ENCODE measurements at places on chromosomes 13 and 19.

DNA sequence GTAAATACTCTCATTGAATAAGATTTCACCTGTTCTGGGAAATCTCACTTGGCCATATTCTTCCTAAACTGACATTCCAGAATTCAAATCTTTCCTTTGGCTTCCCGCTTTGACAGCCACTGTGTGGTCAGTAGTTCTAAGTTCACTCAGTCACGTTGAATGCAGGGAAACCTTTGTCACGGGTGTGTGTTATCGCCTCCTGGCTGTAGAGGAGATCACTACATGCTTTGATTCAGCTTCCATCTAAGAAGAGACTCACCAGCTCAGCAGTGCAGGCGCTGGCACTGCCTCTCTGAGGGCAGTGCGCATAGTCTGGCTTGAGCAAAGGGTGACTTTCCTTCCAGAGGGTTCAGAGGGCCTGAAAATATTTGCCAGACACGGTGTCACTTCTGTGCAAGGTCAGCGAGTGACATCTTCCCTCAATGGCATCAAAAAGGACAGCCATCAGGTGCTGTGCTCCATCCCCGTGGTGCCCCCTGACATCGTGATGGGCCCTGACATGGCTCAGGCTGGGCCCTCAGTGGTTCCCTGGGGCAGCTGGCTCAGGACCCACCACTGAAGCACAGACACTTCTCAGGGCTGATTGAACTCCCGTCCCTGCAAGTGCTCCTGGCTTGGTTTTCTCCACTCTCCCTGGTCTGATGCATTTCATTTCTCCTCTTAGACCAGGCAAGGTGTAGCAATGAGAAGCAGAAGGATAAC, 635.4 kb upstream of the ARGLU1 start:
- no peak for DNase-seq

GRCh38 chr19:29467824-29468401, 57.9 kb upstream of the VSTM2B start:
- no peak for DNase-seq

GRCh38 chr13:59119475-59119874, 1044.3 kb downstream of the DIAPH3 start:
- DNase-seq, result no peak

GRCh38 chr13:57815600-57815999, 184.1 kb downstream of the PCDH17 start:
- DNase-seq, result no peak

DNA sequence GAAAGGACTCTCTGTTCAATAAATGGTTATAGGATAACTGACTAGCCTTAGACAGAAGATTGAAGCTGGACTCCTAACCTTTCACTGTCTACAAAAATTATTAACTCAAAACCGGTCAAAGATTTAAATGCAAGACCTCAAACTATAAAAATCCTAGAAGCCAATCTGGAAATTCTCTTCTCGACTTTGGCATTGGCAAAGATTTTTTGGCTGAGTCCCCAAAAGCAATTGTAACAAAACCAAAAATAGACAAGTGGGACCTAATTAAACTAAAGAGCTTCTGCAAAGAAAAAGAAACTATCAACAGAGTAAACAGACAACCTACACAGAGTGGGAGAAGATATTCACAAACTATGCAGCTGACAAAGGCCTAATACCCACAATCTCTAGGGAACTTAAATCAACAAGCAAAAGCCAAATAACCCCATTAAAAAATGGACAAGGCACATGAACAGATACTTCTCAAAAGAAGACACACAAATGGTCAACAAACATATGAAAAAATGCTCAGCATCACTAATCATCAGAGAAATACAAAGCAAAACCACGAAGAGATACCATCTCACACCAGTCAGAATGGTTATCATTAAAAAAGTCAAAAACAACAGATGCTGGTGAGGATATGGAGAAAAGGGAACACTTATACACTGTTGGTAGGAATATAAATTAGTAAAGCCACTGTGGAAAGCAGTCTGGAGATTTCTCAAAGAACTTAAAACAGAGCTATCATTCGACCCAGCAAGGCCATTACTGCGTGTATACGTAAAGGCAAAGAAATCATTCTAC, 266.3 kb downstream of the DNAJC15 start:
- DNase-seq, result no peak

GRCh38 chr13:62038214-62038613, 622.6 kb upstream of the PCDH20 start:
- no peak for DNase-seq

- no peak for DNase-seq
These were observed 28.2 kb downstream of the GAS6 start for GRCh38 chr13:113835461-113836270.

GRCh38 chr19:42560731-42561130, 32.5 kb upstream of the CEACAM1 start:
- no peak for DNase-seq

DNA sequence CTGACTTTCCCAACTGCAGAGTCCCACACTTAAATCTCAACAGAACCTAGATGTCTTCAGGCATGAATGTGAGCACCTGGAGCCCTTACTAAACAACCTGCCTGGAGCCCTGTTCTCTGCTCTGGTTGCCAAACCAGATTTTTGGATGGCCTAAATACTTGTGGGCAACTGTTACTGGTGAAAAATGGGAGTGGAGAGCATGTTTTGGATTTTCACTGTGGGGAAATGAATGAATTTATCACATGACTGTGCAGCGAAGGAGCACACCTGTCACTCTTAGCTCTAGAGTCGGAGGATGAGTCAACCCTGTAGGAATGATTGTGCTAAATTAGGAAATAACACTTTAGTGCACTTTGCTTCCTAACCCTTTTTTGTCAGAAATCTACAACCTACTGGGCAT, 30.3 kb downstream of the SHISA2 start:
- DNase-seq, result no peak

- DNase-seq, result no peak
These were observed 6.0 kb downstream of the LENG8 start for GRCh38 chr19:54454781-54455675.

GRCh38 chr19:33731881-33732280, 64.8 kb upstream of the KCTD15 start:
- no peak for DNase-seq

DNA sequence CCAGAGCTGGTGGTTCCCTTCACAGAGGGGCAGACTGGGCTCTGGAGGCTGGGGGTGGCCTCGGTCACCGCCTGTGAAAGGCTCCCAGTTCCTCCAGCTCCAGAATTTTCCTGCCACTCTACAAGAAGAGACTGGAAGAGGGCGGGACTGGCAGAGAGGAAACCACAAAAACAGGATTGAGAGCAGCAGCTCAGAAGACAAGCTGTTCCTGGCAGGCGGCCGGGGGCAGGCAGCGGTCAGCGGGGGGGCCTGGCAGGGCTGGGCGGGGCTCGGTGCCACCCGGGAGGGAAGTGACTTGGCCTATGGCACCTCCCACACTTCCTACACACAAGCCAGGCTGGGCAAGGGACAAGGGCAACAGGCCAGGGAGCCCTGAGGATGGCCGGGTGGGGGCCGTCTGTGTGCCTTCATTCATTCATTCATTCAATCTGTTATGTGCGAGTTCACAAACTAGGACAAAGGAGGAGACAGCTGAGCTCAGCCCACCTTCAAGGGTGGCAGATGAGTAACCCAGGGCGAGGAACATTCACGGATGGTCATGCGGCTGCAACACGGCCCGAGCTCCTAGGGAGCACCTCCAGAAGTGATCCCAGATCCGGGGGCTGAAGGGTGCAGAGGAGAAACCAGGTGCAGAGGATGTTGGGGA, 16.9 kb upstream of the BTBD2 start:
- no peak for DNase-seq
